ENCODE measurements at places on chromosomes 5 and 9.

- DNase-seq = no peak
These were observed 73.3 kb upstream of the PCA3 start for GRCh38 chr9:76690973-76691370.

GRCh38 chr5:32736842-32737241 lies 25.7 kb downstream of the NPR3 start:
- peak; percentile 28 for DNase-seq

GRCh38 chr9:133915534-133916158 lies 76.5 kb downstream of the VAV2 start:
- DNase-seq = no peak

GRCh38 chr9:112892981-112893380 lies 2.3 kb upstream of the SLC46A2 start:
- no peak for DNase-seq

GRCh38 chr5:110663525-110663924 lies 62.9 kb downstream of the TMEM232 start:
- no peak for DNase-seq

- no peak for DNase-seq
These were observed 16.3 kb upstream of the PLCXD3 start for GRCh38 chr5:41526699-41527098.

DNA sequence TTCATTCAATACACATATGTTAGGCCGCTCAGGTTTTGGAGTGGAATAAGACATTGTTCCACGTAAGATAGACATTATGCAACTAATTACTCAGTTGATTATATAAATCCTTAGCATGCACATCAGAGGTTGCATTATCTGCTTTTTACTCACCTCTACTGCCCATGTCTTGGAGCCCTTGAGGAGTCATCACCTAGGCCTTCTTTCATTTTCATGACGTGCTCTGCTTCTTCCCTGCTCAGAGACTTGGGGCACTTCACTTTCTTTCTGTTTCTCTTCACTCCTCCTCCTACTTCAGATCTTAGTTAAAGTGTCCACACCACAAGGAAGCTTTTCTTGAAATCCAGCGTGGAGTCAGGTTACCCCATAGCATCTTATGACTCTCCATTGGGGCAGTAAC lies 241.1 kb downstream of the TLR4 start:
- no peak for DNase-seq

DNA sequence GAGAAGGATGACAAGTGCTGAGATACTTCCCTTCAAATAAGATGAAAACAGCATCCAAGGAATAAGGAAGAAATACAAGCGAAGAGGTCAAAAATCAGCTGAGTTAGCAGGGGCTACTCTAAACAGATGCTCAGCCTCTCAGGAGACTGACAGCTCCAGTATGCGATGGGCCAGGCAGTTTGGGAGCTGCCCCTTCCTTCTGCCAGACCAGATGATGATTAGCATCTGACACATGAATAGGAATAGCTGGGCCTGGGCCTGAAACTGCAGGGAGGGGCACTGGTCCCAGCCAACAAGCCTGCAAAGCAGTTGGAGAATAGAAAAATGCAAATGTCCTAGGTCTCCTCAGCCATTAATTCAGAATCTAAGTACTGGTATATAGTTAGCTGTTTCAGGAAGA lies 13.1 kb upstream of the MAP3K1 start:
- peak; percentile 45 for DNase-seq

DNA sequence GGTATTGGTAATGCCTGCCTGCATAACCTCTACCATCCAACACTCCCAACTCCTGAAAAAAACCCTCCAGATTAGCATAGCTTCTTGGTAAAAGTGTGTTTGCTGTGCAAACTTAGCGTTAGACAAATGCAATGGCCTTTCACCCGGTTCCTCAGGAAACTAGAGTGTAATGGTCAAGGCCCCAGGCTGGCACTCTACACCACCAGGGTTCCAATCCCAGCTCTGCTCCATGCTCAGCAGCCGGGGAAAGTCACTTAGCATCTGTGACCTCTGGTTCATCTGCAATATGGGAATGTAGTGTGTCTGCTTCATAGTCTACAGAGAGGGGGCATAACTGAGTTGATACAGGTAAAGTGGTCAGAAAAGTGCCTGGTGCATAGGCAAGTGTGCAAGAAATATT lies 9.0 kb downstream of the FBP1 start:
- no peak for DNase-seq

DNA sequence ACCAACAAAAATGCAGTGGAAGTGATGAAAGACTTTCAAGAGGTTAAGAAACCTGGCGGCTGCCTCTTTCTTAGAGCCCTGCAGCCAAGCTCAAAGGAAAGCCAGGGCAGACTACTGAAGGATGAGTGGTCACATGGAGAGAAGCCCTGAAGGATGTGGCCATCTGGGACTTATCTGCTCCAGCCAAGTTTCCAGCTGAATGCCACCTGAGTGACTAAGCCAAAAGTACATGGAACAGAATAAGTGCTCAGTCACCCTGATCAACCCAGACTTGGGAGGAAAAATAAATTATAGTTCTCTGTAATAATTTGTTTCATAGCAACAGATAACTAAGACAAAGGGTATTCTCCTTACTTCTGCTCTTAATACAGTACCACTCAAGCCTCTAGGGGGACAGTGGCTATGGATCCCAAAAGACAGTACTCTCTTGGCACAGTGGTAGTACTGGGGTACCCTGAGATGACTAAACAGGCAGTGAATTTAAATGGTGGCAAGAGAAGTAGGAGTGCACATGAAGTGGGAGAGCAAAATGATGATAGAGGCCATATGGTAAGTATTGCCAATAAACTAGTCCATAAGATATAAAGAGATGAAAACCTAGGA lies 182.3 kb downstream of the ELAVL2 start:
- DNase-seq = no peak

- DNase-seq = no peak
These were observed 10.4 kb downstream of the PKN3 start for GRCh38 chr9:128712451-128713410.

DNA sequence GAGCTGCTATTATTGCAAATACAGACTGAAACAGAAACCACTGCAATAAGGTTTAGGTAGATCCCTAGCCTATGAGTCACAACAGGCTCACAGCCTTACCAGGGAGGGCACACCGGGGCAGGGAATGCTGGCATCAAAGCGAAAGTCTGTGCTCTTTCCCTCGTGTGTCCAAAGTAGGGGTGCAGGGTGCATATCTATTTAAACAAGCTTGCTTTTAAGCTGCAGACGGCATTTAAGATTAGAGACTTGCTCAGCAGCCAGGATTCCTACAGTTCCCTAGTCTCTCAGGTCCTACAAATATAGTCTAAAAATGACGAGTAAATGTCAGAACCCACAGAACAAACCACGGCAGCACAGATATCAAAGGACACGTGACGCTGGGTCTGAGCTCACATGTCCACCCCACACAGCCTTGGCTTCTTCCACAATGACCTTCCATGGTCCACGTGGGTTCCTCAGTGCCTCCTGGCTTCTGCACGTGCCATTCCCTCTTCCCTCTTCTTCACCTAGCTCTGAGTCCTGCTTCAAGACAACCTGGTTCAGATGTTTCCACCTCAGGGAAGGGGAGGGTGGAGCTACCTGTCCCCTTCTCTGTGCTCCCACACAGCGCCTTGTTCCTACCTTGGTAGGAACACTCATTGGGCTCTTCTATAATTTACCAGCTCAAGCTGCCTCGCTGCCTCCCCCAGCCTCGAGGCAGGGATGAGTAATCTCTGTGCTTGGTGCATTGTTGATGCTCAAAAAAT lies 193.2 kb downstream of the MAPKAP1 start:
- DNase-seq = no peak

DNA sequence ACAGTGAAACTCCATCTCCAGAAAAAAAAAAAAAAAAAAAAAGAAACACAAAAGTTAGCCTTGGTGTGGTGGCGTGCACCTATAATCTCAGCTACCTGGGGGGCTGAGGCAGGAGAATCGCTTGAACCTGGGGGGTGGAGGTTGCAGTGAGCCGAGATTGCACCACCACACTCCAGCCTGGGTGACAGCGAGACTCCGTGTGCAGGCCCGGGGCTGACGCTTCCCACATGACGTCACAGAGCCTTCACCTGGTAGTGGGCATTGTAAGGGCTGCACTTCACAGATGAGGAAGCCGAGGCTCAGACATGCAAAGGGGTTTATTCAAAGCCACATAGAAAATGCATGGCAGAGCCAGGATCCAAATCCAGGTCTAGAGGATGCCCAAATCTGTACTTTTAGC lies 114.2 kb downstream of the GAPVD1 start:
- no peak for DNase-seq

- DNase-seq = no peak
These were observed 170.9 kb upstream of the STK32A start for GRCh38 chr5:147063943-147064342.

- no peak for DNase-seq
These were observed 198.9 kb downstream of the DAB2IP start for GRCh38 chr9:121850366-121850765.

DNA sequence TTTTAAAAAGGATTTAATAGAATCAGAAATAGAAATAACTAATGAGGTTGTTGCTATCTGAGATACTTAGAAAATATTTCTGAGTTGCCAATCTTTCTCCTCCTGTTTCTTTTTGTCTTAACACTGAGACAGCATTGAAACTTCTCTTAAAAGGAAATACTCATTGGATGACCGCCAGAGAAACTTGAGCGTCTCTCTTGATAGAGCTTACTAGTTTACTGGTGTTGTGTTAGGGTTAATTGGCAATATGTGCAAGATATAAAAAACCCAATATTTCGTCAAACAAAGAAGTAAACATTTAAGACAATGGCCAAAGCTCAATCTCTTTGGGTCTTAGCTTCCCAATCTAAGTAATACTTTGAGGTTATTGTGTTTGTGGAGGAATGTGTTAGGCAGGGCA lies 176.4 kb upstream of the CHD1 start:
- DNase-seq = no peak

DNA sequence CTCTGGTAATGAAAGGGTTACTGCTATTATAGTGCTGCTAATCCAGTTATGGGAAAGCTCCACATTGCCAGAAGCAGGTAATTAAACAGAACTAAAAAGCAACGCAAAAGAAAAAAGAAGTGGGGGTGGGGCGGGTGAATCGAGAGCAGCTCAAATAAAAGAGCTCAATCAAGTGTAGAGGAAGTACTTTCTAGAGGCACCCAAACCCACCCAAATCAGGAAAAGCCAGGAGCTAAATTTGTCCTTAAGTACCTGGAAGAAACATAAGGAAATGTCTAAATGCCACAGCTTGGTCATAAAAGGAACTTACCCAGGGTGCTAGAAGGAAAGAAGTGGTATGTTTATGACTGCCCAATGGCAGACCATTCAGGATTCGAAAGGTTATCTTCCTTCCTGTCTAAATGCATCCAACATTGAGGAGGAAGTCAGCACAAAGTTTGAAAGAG lies 2.4 kb upstream of the RNF145 start:
- DNase-seq = no peak

DNA sequence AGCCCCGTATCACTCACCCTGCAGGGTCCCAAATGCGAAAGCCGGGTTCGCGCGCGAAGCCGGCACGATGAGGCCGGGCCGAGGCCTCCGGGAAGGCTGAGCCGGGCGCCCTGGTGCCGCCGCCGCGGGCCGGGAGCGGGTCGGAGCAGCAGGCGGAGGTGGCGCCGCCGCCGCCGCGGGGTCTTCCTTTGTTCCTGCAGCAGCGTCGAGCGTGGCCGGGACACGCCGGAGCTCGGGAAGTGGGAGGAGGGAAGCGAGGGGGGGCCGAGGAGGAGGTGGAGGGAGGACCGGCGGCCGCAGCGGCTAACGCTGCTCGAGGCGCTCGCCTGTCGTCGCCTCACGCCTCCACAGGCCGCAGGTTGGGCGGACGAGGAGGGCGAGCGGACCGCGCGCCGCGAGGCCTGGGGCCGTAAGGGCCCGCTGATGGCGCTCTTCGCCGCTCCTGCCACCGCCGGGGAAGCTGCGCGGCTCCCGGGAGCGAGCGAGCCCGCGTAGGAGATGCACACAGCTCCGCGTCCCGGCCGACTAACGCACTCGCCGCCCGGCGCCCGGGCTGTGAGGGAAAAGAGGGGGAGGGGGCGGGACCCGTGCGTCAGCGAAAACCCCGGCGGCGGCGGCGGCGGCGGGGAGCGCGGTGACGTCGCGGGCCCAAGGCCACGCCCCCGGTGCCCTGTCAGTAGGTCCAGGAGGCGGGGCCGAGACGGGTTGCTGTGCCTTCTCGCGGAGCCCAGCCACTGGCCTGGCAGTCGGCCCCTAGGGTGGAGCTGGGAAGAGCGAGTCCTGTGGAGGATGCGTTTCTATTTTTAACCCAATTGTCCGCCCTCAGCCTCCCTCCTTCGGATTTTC lies at the start of gene ZFAND5:
TSS of gene ZFAND5 (minus strand) at position 530 of the 846 bp plus-strand sequence. CDS start 4,430 bp downstream, outside the sequence.
- DNase-seq = peak; percentile 99

DNA sequence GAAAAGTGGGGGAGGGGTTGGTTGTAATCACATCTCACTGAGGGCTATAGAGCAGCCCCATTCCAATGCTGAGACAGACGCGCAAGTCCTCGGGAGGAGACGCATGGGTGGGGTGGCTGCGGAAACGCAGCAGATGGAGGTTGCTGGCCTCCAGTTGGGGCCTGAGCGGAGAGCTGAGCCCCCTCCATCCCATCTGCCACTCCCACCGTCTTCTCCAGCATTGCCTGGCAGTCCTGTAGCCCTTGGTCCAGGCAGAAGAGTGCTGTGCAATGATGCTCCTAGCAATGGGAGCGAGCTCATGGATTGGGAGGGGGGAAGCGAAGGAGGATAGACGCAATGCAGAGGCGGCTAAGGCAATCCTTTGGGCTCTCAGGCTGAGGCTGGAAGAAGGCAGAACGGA lies 79.4 kb upstream of the GLRA1 start:
- no peak for DNase-seq

GRCh38 chr9:83937861-83938455 lies 16.7 kb upstream of the KIF27 start:
- peak; percentile 63 for DNase-seq

DNA sequence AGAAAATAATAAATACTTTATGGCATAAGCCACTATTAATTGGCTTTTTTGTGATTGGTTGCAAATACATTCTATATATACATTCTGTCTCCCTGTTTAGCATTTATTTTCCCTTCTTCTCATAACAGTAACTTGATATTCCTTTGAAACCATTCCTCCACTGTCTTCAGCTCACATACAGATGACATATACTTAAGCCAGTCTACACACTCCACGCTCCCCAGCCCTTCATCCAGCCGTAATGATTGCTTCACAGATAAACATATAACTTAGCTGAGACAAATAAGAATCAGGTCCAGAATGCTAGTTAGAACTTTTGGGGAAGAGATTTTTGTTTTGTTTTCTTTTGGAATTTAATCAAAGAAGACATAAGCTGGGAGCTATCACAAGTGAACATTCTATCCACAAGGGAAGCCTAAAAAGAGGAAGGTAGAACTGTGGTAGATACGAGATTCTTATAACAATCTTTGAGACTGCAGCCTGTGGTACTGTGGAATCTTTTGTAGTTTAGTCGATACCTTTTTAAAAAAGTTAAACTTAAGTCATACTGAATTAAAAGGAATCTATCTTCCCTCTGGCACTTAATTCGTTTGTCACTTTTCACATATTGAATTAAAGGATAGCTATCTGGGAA lies 365.1 kb upstream of the PRR16 start:
- DNase-seq = no peak

- DNase-seq = no peak
These were observed 24.0 kb upstream of the EBF1 start for GRCh38 chr5:159123700-159124099.

GRCh38 chr5:56145511-56145910 lies 87.6 kb downstream of the ANKRD55 start:
- DNase-seq = no peak
